ENCODE measurements at places on chromosomes 6 and 20. TPM values are rescaled to one million over a fixed set of nuclear protein-coding genes. Genes with fewer than 3 reads are reported as not detected.

DNA sequence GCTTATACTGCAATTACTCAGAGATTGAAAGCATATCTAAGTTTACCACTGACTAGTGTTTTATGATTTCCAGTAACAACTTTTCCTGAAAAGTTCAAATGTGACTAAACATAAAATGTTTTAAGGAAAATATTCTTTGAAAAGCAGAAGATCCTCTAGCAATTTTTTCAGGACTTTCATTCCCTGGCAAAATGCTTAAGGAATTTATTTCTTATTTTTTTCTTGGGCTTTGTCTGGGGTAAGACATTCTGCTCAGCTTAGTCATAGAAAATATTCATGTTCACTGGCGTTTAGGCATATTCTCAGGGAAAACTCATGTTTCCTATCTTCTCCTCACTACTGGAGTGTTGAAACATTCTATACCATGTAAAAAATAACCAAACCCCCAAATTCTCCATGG is 235.3 kb upstream of the CEP162 start:
- no peak for DNase-seq

GRCh38 chr6:84052204-84052882 is 18.8 kb downstream of the MRAP2 start:
- no peak for DNase-seq

DNA sequence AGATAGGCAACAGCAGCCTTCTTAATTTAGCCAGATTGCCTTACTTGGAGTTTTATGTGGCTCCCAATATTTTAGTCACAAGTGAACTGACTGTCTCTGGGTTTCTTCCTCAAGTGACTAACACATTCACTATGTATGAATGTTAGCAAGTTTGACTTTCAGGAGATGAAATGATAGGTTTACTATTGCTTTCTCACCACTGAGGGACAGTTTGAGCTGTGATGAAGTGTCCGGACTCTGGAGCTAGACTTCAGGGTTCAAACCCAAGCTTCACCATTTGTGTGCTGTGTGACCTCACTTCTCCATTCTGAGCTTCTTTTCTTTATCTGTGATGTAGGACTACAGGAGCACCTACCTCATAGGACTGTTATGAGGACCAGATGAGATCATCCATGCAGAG is 8.2 kb downstream of the DHX35 start:
- no peak for DNase-seq

GRCh38 chr20:35641743-35642142 is 23.0 kb downstream of the CPNE1 start:
- no peak for DNase-seq

GRCh38 chr6:107868867-107869611 is 44.9 kb upstream of the SCML4 start:
- no peak for DNase-seq

GRCh38 chr20:63544241-63544957 is 3.1 kb downstream of the SRMS start:
- no peak for DNase-seq

DNA sequence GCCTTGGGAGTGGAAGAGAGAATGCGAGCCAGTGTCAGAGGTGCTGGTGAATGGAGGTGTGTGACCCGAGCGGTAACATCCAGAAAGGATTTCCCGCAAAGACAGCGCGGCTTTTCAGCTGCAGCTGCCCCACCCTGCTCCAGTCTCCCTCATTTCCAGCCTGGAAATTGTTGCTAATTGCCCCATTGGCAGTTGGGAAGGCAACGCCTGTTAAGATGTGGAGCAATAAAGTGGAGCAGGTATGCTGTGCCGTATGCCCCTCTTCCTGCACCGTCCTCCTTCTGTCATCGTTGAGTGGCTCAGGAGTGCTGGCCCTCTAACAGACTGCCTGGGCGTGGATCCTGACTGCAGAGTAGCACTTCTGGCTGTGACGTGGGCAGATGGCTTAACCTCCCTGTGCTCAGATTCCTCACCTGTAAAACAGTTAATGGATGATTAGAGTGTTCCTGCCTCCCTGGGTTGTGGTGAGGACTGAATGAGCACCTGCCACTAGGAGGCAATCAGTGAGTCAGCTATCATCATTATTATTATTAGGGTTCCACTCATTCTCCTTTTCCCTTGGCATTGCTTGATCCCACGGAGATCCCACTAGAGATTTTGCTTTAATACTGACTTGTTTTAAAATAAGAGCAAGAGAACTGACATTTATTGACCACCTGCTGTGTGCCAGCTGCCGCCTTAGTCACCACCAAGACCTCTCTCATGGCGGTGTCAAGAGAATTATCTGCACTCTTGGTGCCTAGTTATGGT is 11.7 kb downstream of the ARFGEF2 start:
- no peak for DNase-seq

DNA sequence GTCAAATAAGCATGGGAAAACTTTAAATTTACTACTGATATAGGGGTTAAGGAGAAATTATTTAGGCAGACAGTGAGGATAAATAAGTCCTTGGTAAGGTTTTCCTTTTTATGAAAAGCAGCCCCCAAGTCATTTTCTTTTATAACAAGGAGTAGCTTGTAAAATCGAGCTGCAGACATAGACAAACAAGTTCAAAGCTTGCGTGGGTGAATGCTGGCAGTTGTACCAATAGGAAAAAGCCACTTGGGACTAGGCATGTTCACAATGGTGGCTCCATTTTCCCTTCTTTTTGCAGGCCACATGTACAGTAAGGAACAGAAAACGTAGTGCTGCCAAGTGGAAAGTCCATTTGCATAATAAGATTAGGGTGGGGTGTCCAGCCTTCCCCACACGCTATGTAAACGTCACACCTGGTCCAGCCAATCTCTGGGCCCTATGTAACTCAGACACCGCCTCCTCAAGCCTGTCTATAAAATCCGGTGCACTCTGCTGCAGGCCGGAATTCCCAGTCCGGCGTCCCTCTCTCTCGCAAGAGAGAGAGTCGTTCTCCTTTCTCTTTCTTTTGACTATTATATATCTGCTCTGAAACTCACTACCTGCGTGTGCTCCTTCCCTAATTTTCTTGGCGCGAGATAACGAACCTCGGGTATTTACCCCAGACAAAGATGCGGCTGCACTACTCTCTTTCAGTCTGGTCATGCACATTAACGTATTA is 217.1 kb upstream of the MAN1A1 start:
- no peak for DNase-seq

DNA sequence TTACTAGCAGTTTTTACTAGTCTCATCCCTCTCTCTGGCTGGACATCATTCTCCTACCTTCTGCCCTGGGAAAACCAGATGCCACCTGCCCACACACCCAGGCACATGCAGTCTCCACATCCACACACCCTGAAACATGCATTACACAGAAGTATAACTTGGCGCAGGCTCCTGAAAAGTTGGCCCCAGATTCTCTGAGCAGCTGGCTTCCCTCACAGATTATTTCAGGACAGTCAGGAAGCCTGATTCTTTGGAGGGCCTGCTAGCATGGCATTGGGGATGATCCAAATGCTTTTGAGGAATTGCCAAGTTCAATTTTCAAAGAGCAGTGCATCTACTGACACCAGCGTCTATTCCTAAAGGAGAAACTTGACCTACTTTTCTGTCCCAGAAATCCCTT is 27.8 kb upstream of the KIF16B start:
- DNase-seq = no peak

- DNase-seq = no peak
These were observed 69.5 kb downstream of the ZFAND3 start for GRCh38 chr6:37889051-37889450.

DNA sequence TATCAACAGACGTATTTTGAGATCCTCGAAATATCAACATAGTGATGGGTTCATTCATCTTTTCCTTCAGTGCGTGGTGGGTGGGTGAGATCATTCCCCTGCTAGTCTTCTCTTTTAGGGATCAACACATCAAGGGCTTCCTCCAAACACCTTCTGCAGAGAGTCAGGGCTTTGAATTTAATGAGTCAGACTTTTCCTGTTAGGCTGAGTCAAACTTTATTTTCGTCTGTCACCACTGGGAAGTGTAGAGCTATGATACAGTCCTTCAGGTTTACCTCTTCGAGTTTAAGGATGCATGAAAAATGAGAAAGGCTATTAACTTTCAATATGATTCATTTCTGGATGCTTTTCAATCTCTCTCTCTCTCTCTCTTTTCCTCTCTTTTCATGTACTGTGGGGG is 189.1 kb downstream of the BMP2 start:
- no peak for DNase-seq

DNA sequence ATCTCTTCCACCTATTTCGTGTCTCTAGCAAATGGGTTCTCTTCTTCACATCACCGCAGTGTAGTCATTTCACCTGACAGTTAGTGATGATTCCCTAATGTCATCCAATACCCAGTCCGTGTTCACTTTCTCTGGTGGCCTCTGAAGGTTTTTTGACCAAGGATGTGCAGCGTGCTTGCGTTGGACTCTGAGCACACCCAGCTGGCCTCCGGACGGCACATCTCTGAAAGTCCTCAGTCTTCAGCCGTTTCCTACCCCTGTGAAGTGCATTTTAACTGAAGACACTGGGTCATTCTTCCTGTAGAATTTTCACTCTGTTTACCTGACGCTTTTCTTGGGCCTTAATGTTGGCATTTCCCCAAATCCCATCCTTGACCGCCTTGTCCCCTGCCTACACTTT is 98.7 kb downstream of the ERMARD start:
- DNase-seq = no peak

- no peak for DNase-seq
These were observed 6.4 kb downstream of the FBXL4 start for GRCh38 chr6:98941319-98941718.

GRCh38 chr6:158686791-158687381 is 37.0 kb downstream of the SYTL3 start:
- no peak for DNase-seq

DNA sequence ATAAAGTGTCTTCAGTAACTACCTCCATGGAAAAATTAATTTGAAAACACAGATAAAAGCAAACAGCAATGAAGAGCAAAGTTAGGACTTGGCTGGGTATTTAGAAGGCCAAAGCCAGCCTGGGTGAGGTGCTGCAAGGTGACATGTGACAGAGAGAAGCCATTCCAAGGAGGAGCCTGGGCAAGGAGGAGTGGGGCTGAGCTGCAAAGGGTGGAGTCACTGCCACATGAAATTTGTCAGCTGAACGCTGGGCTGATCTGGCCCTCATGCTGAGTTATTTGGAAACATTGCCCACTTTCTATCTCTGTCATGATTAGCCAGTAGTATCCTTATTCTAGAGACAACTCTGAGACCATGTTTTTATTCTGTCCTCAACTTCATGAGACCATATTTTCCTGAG is 76.3 kb downstream of the PERP start:
- DNase-seq = no peak

DNA sequence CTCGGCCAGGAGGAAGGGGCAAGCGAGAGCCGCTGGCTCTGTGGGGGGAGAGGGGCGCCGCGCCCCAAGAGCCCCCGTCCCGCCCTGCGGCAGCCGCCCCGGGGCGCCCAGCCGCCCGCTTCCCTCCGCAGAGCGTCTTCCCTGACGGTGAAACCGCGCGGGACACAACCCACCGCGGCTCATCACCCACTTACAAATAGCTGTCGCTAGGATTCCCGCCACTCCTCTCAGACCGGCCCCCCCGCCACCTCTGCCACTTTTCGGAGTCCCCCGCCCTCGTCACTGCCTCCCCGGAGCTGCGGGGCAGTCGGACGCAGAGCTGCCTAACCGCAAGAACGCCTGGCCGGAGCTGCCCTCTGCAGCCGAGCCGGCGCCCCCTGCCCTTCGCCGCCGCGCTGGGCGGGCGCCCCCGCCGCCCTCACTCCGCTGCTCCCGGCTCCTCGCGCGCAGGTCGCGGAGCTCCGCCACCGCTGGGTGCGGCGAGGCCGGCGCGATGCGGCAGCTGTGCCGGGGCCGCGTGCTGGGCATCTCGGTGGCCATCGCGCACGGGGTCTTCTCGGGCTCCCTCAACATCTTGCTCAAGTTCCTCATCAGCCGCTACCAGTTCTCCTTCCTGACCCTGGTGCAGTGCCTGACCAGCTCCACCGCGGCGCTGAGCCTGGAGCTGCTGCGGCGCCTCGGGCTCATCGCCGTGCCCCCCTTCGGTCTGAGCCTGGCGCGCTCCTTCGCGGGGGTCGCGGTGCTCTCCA is at the start of gene SLC35D3:
SLC35D3 (plus strand) TSS at position 366 of the 749 bp plus-strand sequence; CDS start at position 494, 128 bp downstream.
- DNase-seq = no peak

- DNase-seq = no peak
These were observed 45.1 kb upstream of the EEF1A1 start for GRCh38 chr6:73565767-73566485.

DNA sequence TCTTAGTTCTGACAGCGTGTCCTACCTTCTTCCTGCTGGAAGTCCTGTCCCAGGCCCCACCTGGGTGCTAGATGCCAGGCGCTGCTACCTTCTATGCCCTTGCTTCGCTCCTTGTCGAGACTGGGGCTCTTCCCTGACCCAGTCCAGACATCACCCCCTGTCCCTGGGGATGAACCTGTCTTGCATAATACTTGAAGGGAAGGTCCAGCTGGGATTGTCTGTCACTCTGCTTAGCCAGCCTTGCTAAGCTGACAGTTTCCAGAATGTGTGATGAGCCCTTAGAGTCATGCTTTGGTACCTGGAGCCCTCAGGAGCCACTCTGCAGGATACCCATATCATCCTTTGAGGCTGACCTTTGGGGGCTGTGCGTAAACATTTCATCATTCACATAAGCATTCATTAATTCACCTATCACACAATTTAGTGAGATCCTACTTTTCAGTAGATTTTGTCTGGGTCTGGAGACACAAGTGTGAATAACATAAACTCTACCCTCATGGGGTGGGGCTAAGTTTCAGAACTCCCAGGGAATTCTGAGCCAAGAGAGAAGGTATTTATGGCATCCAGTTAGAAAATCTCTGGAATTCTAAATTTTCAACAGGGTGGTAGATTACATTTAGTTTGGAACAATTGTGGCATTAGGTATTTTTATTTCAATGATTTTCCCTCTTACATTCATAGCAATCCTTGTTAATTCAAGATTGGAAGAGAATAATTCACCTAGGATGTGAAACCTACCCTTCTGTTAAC is 151.1 kb upstream of the HDAC2 start:
- DNase-seq = no peak

DNA sequence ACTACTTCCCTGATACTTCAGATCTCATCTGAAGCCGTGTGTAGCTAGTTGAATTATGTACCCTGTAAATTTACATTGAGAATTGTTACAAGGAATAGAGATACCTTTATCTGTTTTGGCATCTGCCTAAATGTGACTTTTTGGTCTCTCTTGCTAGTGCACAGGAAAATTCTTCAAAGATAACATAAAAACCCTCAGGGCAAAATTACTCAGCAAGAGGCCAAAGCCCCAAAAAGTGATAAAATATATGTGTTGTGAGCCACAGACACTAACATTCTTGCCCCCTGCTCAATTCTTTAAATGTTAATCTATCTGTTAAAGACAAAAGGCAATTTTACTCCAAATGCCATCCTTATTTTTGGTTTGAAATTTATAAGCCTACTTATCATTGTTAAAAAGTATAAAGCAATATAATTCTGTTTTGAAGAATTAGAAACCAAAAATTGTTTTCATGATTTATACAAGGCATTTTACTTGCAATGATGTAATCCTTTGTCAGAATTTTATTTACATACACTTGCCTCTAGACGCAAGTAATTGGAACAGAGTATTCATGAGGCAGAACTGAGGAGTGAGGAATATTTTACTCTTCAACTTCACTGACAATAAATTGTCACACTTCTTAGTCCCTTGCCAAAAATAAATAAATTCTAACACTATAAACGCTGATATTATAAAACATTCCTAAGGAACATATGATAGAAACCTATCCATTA is 186.2 kb downstream of the EPM2A start:
- DNase-seq = no peak

The ADGRF4 gene
- not detected for total RNA-seq

The TUBB2B gene
- total RNA-seq = 0.86 TPM

The NAPB gene
- 7.9 TPM for total RNA-seq

The ZDHHC14 gene
- total RNA-seq = 5.3 TPM

The RIMS1 gene
- total RNA-seq = not detected

The CGAS gene
- total RNA-seq = 0.27 TPM

The DUSP15 gene
- not detected for total RNA-seq

The RNF182 gene
- 6.5 TPM for total RNA-seq

The CGA gene
- total RNA-seq = not detected

The HAO1 gene
- 0.12 TPM for total RNA-seq

All from HCT116 (cell line).